ENCODE measurements at places on chromosomes 4 and X. TPM values are rescaled to one million over a fixed set of nuclear protein-coding genes. Genes with fewer than 3 reads are reported as not detected.

Gene TLR1
- 3.4 TPM for total RNA-seq

Gene CABS1
- not detected for total RNA-seq

Gene MAGEB2
- total RNA-seq = not detected

- no peak for DNase-seq
These were observed 140.0 kb downstream of the HHIP start for GRCh38 chr4:144785961-144786360.

Data from Right ventricle myocardium superior (tissue), 1 donor.